CD14-positive monocyte (primary cell): ENCODE measurements at places on chromosomes 2 and 18.
A peak's percentile ranks its signal among the peaks of the same experiment; 100 is the strongest.

GRCh38 chr2:141714496-141714895 is 416.3 kb downstream of the LRP1B start:
- no peak for DNase-seq

GRCh38 chr2:64735504-64735903 is 81.8 kb upstream of the SERTAD2 start:
- no peak for DNase-seq

DNA sequence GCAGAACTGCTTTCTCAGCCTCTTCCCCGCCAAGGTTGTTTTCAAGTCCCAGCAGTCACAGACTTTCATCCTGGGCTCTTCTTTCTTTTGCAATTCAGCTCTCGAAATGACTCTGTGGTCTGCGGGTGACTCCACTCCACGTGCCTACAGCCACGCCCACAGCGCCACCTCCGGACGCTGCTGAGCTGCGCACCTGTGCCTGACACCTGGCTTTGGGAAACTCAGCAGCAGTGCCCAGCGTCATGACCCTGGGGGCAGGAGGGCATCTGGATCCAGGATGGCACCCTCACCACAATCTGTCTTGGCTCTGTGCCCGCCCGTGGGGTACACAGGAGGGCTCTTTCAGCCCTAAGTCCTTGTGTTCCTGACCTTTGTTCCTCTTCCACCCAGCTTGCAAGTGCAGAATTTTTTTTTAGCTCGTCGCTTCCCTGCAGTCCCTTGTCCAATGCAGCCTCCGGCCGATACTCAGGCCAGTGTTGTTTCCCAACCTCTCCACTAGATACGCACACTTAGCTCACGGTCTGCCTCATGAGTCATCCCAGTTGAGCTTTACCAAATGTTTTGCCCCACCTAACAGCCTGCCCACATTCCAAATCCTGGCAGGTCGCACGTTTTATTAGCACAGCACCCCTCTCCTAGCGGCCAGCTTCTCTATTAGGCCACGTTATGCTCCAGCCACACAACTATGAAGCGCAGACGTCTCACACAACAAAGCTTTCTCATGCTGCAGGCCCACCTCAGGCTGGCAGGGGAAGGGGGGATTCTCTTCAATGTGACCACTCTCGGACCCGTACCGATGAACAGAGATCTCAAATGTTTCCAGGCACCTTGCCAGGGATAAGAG is 6.5 kb upstream of the CAPN10 start:
- peak; percentile 95 for DNase-seq

GRCh38 chr2:187769437-187769836 is 215.2 kb upstream of the TFPI start:
- no peak for DNase-seq

- no peak for DNase-seq
Observed at GRCh38 chr2:5442736-5443135, 249.4 kb upstream of the SOX11 start.

GRCh38 chr18:11660691-11661090 is 28.4 kb upstream of the GNAL start:
- DNase-seq = no peak

DNA sequence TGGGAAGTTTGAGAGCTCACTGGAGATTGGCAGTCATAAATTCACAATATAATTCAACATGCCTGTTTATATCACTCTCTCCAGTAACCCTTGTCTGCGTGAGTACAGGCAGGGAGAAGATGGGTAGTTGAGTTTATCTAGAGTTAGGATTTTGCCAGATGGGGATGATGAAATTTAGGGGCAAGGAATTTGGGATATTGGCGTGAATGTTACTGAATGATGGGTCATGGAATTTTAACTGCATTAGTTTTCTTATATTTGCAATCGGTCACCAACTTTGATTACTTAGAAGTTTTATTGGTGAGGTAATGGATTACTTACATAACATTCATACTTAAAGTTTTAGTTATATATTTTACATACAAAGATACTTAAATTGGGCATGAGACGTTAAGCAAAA is 35.1 kb downstream of the SANBR start:
- DNase-seq = no peak

- no peak for DNase-seq
Observed at GRCh38 chr2:225337183-225337582, 62.3 kb upstream of the NYAP2 start.

DNA sequence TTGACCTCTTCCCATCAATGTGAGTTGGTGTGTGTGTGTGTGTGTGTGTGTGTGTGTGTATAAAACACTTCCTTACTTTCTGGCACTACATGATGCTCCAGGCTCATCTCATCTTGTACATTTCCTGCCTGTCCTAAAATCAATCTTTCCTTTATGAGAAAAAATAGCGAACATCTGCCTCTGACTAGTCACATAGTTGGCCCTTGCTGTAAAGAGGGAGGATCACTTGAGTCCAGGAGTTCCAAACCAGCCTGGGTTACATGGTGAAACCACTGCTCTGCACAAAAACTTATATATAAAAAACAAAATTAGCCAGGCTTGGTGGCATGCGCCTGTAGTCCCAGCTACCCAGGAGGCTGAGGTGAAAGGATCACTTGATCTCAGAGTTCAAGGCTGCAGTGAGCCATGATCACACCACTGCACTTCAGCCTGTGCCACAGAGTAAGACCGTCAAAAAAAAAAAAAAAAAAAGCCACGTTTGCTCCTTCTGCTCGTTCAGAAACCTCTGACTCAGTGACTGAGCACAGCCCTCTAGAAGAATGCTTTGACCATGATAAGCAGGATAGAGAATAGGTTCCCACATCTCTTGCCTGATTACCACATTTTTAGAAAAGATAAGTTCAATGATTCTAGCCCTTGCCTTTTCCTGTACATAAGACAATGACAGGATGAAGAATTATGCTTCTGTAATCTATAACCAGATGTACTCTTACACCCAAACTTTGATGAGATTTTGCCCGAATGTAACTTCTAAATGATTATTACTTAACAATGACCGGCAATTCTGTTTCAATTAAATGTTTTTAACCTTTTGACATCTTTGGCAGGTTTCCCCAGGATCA is 45.2 kb upstream of the ST3GAL5 start:
- no peak for DNase-seq

GRCh38 chr2:85755122-85756027 is 1.6 kb downstream of the ATOH8 start:
- no peak for DNase-seq

- peak; percentile 97 for DNase-seq
Observed at GRCh38 chr2:196239622-196240587, 68.5 kb upstream of the STK17B start.

DNA sequence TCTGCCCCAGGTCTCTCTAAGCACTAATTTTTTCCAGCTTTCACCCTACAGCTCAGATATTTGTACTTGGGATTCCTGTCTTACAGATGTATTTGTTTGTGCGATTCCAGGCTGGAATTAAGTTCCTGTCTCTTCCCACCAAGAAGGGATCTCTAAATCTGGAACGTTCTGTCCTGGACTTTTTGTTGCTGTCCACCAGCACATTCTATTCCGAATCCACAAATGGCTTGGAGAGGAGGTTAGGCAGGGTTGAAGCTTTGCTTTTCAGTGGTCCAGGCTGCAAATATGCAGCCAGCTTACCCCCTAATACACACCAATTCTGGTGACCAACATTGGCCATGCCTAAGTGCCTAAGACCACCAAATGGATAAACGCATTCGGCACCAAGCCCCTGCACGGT is 315.0 kb downstream of the TNS1 start:
- DNase-seq = no peak

- DNase-seq = no peak
Observed at GRCh38 chr2:19224486-19224885, 133.9 kb downstream of the OSR1 start.

GRCh38 chr2:64787698-64788097 is 134.0 kb upstream of the SERTAD2 start:
- peak; percentile 86 for DNase-seq

DNA sequence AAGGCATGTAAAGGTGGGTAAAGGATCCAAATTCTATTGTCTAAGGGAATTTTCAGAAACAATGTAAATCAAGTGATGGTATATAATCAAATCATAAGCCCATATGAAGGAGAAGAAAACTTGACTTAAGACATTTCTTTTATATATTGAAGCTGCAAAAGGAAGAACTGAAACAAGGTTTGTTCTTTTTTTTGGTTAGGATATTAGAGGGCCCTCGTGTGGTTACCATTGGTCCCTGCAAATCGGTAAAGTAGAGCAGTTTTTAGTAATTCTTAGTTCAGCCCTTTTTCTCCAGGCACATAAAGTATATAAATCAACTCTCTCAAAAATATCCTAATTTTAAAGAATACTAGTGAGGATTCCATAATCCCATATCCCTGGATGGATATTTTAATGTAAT is 105.6 kb upstream of the STK17B start:
- peak; percentile 63 for DNase-seq

GRCh38 chr2:64120928-64121327 is 23.3 kb downstream of the PELI1 start:
- no peak for DNase-seq

DNA sequence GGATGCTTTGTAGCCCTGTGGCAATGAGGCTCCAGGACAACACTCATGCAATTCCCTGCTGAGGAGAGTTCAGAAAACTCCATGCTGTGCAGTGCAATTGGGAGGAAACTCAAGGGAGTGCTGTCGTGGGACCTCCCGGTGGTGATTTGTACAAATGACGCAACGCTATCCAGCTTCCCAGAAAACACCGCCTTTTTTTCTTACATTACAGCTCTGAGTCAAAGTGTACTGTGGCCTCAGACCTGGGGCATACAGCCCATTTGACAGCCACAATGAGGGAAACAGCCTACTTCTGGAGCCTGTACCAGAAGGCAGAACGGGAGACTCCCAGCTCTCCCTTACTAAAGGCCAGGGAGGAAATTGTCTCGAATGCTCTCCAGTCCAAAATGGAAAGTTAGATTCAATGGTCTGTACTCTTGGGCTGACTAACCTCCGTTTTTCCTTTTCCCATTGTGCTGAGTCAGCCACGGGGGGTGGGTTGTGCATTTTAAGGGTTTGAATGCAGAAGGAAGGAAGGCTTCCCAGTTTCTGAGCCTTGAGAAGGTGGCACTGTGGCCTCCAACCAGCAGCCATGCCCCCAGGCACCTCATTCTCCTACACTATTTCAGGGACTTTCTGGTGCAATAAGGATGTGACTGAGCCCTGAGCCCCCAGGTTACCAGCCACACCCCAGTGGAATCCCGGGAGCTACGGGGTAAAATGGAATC is 16.4 kb upstream of the CYP1B1 start:
- peak; percentile 66 for DNase-seq

DNA sequence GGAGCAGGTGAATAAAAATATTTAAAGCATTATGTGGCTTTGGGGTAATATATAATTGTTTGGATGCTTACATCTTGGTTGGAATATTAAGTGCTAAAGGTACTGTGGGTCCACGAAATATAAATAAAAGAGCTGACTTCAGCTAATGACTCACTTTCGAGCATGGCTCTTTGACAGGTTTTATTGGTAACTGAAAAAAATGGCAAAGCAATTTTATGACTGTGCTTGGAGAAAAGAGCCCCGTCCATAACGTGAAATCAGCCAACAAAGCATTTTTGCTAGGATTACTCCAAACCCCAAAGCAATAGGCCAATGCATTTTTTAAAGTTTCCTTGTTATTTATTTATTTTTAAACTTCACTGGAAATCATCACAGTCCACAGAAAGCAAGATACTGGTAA is 397.2 kb upstream of the CDH19 start:
- no peak for DNase-seq

DNA sequence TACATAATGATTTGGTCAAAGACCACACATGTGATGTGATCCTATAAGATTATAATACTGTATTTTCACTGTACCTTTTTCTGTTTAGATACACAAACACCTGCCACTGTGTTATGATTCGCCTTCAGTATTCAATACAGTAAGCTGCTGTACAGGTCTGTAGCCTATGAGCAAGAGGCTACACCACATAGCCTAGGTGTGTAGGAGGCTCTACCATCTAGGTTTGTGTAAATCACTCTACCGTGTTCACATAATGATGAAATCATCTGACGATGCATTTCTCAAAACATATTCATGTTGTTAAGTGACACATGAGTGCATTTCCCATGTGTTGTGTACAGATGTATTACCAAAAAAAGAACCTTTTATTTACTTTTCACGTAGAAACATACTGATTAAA is 74.5 kb downstream of the USP40 start:
- no peak for DNase-seq

- no peak for DNase-seq
Observed at GRCh38 chr2:178006710-178007109, 65.9 kb downstream of the PDE11A start.

DNA sequence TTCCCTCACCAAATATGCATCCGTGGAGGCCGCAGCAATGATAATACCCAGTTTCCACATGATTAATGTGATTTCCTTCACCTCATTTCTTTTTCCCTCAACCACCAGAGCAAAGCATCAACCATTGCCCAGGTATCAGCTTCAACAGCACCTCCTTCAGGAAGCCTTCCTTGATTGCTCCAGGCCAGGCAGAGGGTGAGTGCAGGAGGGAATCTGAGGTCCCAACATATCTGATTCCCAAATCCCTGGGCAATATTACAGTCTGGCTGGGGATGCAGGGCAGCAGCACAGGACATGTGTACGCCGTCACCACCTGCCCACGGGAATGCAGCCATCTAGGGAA is 142.4 kb upstream of the MYCN start:
- DNase-seq = no peak

- DNase-seq = no peak
Observed at GRCh38 chr2:171088057-171088834, 72.4 kb downstream of the TLK1 start.

- no peak for DNase-seq
Observed at GRCh38 chr2:209629597-209629996, 142.0 kb upstream of the UNC80 start.

DNA sequence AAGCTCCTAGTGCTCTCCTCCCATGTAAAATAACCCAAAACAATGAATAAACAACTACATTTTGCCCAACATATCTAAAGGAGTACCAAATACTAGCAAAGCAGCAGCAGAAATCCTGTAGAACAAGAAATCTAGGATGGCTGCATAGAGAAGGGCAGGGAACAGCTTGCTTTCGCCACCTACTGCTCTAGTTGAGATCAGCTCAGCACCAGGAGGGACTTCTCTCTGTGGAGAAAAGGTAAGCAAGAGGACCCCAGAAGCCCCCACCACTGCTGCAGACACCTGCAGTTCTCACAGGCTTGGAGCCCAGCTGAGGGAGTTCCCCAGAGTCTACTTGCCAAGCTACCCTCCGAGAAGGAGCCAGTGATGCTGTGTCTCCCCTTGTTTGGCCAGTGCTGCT is 243.0 kb upstream of the CHST9 start:
- no peak for DNase-seq
